ENCODE measurements at places on chromosomes 4 and X.

GRCh38 chr4:160034501-160034900, 931.6 kb downstream of the RAPGEF2 start:
- DNase-seq: no peak

DNA sequence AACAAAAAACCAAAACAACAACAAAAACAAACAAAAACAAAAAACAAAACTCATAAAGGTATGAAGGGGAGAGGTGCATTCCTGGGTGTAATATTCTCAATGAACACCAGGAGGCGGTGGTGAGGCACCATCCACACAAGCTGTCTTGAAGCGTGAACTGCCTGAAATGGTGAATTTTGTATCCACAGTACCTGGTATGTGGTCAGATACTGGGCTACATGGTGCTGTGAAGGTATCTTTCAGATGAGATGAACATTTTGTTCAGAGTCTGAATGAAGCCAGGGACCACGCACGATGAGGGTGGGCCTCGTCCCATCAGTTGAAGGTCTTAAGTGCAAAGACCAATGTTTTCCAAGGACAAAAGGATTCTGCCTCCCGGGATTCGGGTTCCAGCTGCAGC, 58.5 kb downstream of the ASMT start:
- DNase-seq: no peak

- DNase-seq: no peak
Observed at GRCh38 chr4:25129917-25130316, 30.3 kb downstream of the SEPSECS start.

GRCh38 chrX:129013574-129013973, 509.7 kb downstream of the SMARCA1 start:
- no peak for DNase-seq

- no peak for DNase-seq
Observed at GRCh38 chr4:67929426-67929825, 33.9 kb downstream of the TMPRSS11A start.

DNA sequence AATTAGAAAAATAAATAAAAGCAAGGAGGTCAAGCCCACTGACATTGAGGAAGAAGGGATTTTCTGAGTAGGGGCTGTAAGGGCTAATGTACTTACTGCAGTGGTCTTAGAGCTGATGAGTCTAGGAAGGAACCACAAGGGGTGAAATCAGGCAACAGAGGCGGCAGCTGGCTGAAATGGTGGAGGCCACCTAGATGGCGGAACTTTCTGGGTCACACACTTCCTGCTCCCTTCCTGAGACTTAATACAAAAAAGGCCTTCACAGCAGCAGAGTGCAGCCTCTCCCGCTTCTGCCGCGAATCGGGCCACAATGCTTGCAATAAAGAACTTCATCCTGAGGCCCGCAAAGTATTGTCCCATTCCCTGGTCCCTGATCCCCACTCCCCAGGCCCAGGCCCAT, 15.4 kb downstream of the SNX12 start:
- DNase-seq: no peak

- DNase-seq: no peak
Observed at GRCh38 chr4:5040856-5041620, 10.2 kb upstream of the STK32B start.

- no peak for DNase-seq
Observed at GRCh38 chrX:46587753-46588171, 14.2 kb downstream of the CHST7 start.

DNA sequence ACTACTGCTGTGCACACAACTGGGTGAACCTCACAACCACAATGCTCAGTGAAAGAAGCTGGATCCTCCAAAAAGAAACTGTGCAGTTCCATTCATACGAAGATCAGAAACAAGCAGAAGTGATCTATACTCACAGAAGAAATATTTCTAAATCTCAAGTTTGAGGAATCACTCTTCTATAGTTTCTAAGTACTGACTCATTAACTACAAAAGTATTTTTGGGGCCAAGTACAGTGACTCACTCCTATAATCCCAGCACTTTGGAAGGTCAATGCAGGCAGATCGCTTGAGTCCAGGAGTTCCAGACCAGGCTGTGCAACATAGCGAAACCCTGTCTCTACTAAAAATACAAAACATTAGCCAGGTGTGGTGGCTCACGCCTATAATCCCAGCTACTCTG, 51.3 kb upstream of the RELL1 start:
- DNase-seq: no peak

DNA sequence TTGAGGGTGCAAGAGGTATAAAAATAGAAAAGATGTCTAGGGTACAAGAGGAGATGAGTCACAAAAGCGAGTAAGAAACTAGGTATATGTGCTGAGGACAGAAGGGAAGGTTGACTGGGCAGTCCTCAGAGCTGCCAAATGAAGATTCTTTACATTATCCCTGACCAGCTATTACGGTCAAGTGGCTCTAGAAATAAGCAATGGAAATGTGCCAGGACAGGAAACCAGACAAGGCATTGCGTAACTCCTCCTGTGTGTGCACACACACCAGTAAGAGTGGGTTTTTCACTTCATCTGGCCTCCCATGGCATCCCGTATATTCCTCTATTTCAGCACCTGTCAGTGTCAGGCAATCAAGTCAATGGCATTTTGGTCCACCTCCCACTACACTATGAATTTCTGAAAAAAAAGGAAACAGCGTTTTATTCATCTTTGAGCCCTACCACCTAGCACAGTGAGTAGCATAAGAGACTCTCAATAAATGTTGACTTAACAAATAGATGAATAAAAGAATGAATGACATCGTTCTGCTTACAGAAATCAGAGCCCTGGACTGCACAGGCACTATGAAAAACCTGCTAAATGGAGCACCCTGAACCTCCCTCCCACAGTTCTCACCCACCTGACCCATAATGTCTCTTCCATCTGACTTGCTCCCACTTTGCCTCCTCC, 62.6 kb upstream of the KLF3 start:
- no peak for DNase-seq

GRCh38 chrX:153687121-153688039, at the start of gene SLC6A8:
Gene SLC6A8, plus strand, starts transcription at chrX:153687926. Its CDS starts 649 bp downstream, at chrX:153688575.
- DNase-seq: peak; percentile 69

DNA sequence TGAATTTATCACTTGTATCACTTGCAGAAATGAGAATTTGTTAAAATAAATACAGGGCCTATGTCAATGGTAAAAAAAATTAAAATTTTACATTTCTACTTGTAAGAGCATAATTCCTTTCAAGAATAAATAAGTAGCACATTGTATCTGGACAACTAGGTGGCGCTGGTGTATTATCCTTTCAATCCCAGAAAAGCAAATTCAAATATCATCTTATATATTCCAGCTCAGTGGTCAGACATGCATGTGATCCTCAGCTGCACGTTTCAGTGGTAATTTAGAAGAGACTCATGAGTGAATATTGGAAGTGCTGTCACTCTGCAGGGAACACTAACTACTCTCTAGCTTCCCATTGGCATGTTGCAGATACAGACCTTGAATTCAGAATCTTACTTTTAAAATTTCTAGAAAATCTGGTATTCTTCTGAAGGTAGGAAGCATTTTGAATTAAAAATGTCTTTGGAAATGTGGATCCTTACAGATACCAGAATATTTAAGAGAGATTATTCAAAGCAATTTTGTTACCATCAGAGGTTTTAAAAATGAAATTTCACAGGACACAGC, 1414.7 kb upstream of the TENM3 start:
- DNase-seq: no peak

DNA sequence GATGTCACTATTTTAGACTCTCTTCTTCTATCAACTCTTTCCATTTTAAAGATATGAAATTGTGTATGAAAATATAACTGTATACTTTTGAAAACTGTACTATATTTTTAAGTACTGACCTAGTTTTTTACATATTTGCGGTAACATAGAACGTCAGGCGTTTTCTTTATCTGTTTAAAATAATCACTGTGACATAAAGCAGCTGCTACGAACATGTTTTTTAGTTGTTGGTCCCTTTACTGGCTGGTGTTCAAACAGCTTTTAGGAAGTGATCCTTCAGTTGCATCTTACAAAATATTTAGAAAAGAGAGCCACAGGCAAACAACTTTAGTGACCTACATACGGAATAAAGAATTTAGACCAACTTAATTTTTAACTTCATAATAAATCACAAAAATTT, 73.1 kb downstream of the METTL14 start:
- DNase-seq: no peak

DNA sequence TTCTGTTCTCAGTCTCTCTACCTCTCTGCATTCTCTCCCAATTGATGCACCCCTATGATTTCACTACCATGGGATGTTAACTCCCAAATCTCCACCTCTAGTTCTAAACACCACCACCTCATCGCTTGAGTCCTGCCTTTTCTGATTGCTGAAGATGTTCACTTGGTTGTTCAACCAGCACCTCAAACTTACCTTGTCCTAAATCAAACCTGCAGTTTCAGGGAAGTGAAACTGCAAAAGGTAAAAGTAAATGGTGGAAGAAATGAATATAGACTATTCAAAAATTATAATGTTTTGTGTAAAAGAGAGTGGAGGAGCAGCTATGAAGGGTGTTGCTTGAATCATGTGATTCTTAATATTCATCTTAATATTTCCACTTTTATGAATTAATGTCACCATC, 91.0 kb downstream of the PDE5A start:
- no peak for DNase-seq

- DNase-seq: no peak
Observed at GRCh38 chrX:123236859-123237258, 52.8 kb downstream of the GRIA3 start.

DNA sequence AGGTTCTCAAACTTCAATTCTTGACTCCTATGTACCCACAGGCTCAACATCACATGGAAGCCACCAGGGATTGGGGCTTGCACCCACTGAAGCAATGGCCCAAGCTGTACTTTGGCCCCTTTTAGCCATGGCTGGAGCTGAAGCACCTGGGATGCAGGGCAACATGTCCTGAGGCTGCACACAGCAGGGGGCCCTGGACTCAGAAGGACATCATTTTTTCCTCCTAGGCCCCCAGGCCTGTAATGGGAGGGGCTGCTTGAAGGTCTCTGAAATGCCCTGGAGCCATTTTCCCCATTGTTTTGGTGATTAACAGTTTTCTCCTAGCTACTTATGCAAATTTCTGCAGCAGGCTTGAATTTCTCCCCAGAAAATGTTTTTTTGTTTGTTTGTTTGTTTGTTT, 465.1 kb upstream of the PCDH10 start:
- no peak for DNase-seq

DNA sequence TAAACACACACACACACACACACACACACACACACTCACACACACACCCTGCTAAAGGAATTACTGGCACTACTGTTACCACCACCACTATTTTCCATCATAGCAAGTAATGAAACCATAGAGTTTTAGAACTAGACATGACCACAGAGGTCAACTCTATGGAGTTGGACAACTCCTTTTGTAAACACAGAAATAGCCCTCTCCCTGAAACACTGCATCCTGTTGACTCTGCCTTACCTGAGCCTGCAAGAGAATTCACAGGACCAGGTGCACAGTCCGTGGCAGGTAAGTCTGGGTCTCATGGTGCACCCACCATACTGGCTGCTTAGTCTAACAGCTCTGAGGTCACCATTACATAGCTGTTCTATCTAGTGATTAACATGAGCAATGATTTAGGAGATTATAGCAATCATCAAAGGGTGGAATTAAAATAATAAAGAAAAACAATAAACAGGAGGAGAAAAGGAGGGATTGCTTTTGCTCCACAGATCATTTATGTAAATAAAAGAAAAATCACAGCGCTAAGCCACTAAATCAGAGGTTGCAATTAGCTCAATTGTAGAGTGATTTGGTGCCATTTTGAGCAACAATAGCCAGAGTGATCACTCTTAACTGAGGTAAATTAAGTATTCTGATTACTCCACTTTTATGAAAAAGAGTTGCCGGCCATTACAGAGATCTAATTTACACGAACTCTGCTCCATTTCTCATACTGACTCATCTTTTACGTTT, 340.0 kb upstream of the RASGEF1B start:
- no peak for DNase-seq

DNA sequence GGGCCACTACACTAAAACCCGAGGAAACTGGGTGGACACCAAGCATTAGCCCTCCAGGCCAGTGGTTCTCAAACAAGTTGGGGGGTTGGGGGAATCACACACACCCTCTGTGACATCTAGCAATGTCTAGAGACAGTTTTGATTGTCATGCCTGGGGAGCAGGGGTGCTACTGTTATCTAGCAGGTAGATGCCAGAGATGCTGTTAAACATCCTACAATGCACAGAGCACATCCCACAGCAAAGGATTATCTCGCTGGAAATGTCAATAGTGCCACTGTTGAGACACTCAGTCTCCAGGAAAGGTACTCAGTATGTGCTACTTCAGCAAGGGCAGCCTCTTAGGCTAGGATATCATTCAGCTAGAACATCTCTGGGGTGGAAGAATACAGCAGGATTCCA, 1.3 kb downstream of the SMC1A start:
- no peak for DNase-seq

- no peak for DNase-seq
Observed at GRCh38 chr4:77430847-77431246, 174.8 kb upstream of the CXCL13 start.

DNA sequence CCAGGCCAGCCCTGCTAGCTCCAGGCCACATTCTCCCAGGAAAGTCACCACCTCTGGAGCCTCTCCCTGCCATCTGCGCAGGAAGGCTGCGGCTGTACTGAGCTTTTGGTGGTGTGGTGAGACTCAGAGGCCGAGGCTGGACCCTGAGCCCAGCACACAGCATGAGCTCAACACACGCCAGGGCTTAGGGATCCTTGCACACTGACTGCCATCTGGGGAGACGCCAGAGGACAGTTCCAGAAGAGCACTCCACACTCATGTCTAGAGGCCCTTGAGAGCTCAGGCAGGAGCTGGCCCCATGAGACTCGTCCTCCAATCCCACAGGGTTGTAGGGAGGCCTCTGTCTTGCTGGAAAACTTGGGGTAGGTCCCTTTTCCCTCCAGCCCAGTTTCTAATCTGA, 40.6 kb downstream of the ABLIM2 start:
- DNase-seq: no peak

GRCh38 chr4:152514356-152514755, 21.5 kb downstream of the FBXW7 start:
- no peak for DNase-seq

GRCh38 chr4:69617083-69617694, 22.3 kb downstream of the UGT2A2 start:
- no peak for DNase-seq
